ENCODE measurements at places on chromosomes 4 and X.
A peak's percentile ranks its signal among the peaks of the same experiment; 100 is the strongest.

GRCh38 chrX:37409278-37409677 is 60.1 kb downstream of the PRRG1 start:
- no peak for DNase-seq

- no peak for DNase-seq
Observed at GRCh38 chrX:40310447-40310846, 212.7 kb upstream of the BCOR start.

DNA sequence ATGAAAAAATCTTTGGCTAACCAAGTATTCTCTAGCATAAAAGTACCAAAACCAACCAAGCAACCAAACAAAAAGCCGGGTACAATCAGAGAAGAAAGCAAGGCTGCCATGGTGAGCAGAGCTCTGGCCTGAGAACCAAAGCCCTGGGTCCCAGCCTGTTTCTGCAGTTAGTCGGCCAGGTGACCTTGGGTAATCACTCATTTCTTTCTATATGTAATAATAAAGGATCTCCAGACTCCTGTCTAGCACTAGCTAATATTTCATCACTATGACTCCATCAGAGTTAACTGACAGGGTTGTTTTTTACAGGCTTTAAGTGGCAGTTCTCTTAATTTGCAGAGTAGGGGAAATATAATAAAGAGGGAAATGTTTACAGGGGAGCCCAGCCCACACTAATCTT is 34.0 kb upstream of the RASGEF1B start:
- DNase-seq, result no peak

- DNase-seq, result no peak
Observed at GRCh38 chr4:164572877-164573279, 181.1 kb upstream of the SMIM31 start.

- DNase-seq, result peak; percentile 68
Observed at GRCh38 chrX:107654872-107655761, 26.8 kb downstream of the PRPS1 start.

- no peak for DNase-seq
Observed at GRCh38 chrX:19592952-19593351, 77.6 kb upstream of the MAP3K15 start.

DNA sequence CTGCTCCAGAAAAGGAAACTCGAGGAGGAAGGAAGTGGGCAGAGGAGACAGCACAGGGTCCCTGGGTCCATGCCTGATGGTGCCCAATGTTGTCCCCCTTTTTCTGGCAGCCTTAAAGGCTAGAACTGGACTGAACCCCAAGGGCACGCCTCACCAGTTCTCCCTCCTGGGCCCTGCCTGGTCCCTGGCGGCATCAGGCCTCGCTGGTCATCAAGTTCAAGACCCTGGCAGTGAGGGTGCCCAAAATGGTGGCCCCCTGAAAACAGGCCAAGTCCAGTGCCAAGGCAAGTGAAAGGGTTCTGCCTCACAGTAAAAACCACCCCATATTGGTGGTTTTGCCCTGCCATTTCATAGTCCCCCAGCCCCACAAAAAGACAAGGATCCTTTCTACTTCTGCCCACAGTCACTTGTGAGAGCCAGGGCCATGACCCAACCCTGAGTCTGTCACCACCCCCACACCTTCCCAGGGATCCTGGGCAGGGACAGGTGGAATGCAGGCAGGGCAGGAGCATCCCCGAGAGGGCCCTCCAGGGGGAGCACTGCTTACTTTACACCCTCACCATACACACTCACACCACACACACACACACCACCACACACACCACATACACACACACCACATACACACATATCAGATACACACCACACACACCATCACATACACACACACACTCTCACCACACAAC is 107.6 kb downstream of the DCTD start:
- no peak for DNase-seq

- no peak for DNase-seq
Observed at GRCh38 chrX:110374559-110374958, 15.9 kb downstream of the RTL9 start.

- DNase-seq, result no peak
Observed at GRCh38 chrX:17086317-17086716, 139.9 kb downstream of the REPS2 start.

DNA sequence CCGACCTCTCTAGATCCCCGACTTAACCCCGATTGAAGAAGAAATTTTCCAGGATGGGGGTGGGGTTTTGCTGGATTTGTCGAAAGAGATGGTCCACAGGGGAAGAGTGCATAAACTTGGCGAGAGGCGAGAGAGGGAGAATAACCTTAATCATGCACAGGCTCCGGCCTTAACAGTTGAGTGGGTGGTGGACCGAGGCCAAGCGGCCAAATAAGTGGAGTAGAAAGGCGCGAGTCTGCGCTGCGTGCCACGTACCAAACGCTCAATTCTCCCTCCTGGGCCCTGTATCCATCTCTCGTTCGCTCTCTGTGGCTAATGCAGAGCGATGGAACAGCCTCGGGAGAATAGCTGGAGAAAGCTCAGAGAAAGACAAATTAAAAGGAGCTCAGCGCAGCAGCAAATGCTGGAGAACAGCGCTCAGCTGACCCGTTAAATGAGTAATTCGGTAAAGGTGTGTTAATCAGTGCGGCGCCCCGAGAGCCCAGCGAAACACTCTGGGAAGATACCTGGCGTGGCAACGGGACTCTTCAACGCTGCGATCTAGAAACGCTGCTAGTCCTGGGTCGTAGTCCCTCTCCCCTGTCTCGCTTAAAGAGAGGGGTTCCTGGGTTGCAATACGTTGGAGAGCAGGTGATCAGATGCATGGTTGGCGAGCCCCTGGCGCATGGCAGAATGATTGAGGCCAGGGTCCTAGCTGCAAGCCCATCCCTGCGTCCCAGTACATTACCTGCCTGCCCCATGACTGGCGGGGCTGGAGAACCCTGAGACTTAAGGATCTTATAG is 887 bp upstream of the IL1RAPL2 start:
- no peak for DNase-seq

- no peak for DNase-seq
Observed at GRCh38 chr4:168720396-168720900, 223.6 kb downstream of the PALLD start.

DNA sequence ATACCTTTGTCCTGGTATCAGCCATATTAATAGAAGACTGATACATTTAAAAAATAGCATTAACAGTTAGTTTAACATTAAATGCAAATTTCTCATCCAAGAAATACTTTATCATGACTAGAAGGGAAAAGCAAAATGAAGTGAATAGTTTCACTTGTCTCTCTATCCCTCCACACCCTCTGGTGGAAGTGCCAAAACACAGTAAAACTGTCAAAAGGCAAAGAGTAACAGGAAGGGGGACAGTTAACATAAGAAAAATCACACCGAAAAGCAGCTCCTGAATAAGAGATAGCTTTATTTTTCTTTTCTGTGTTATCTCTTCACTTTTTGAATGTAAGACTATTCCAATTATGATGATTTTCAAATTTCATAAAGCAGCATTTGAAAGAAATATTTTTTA is 187.2 kb downstream of the FBXW7 start:
- DNase-seq, result no peak

DNA sequence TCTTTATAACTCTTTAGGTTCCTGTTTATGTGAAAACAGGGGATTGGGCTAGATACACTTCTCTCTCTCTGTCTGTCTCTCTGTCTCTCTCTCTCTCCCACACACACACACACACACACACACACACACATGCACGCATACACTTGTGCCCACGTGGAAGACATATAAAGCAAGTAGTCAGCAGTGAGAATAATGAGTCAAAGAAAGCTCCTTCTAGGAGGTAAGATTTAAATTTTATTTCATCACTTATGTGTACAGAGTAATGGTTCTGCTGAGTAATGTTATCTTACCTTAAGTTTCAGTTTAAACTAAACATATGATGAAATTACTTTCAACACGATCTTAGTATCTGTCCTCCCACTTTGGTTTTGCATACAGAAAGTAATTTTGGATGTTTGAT is 243.0 kb upstream of the TEX13A start:
- no peak for DNase-seq

- DNase-seq, result no peak
Observed at GRCh38 chrX:44274096-44274495, 69.4 kb downstream of the EFHC2 start.

GRCh38 chr4:56183344-56183959 is 203.8 kb downstream of the AASDH start:
- DNase-seq, result no peak

DNA sequence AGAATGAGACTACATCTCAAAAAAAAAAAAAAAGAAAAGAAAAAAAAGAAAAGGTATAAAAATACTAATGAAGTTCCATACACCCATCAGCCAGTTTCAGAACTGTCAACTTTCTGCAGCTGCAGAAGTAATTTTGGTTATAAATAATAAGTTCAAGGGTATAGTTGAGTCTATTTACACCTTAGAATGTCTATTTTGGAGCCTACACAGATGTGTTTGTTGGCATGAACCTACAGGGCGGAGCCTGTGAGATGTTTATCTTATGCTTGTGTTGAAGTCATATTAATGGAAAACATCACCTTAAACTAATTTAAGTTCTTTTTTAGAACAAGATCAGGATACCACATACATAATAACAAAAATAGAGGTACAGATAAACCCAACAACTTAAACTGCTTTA is 85.8 kb downstream of the RAPGEF2 start:
- no peak for DNase-seq

DNA sequence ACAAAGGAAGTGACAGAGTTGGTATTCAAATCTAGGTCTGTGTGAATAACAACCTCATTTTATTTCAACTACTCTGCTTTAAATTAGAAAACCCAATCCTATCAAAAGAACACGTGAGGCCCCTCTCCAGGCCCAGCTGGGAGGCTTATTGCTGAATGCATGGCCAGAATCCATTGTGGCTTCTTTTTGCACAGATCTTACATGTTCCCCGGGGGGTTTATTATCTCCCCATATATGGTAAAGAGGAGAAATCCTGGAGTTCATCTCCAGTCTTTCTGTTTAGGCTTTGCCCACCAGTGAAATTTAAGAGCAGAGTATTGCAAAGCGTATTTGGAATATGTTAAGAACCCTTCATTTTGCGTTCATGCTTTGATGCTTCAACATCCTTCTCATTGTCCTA is 655.6 kb downstream of the IL1RAPL1 start:
- no peak for DNase-seq

- DNase-seq, result no peak
Observed at GRCh38 chr4:26858035-26858918, 2.4 kb upstream of the STIM2 start.

DNA sequence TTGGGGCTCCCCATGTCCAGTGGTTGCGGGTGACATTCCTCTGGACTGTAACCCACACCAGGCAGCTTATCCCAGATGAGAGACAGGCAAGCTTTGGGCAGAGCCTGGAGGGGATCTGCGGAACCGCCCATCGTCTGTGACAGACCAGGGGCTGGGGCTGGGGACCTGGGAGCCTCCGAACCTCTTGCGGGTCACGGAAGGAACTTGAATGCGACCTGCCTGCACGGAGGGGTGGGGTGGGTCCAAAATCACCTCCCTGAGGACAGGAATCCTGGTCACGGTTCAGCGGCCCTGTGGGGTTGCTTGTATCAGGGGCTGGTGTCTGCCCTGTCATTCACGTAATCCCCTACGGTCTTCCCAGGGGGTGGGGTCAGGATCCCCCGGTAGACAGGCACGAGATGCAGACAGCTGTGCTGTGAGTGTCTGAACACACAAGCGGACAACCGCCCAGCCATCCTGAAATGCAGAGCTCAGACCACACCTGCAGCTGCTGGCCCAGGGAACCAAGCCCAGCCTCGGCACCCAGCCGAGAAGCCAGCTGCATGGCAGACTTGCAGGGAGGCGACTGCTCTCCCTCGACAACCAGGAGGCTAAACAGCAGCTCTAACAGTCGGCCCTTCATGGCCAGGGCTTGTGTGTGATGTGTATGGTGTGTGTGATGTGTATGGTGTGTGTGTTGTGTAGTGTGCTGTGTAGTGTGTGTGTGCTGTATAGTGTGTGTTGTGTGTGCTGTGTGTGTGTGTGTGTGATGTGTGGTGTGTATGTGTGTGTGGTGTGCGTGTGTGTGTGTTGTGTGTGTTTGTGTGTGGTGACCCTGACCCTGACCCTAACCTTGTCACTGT is 105.9 kb upstream of the ADRA2C start:
- DNase-seq, result no peak

- DNase-seq, result no peak
Observed at GRCh38 chrX:145609951-145610511, 207.6 kb upstream of the SLITRK2 start.

- DNase-seq, result no peak
Observed at GRCh38 chr4:17515445-17516407, 761 bp downstream of the CLRN2 start.

GRCh38 chr4:74873545-74874301 is 59.2 kb upstream of the PARM1 start:
- no peak for DNase-seq

- DNase-seq, result no peak
Observed at GRCh38 chrX:10628906-10629305, 8.5 kb upstream of the MID1 start.

DNA sequence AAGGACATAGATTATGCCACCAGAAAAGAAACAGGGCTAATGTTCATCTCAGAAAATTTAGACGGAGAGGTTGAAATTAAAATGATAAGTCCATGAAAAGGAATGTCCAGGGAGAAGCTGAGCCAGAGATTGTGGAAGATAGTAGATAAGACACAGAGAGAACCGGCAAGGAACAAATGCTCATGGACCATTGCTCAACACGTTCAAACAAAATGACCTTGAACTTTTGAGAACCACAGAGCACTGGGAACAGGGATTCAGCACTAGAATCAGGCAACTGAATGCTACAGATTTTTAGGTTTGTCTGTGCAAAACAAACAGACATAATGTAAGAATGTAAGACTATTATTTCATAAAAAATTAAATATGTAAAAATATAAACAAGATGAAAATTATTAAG is 206.3 kb downstream of the PDGFC start:
- DNase-seq, result no peak

DNA sequence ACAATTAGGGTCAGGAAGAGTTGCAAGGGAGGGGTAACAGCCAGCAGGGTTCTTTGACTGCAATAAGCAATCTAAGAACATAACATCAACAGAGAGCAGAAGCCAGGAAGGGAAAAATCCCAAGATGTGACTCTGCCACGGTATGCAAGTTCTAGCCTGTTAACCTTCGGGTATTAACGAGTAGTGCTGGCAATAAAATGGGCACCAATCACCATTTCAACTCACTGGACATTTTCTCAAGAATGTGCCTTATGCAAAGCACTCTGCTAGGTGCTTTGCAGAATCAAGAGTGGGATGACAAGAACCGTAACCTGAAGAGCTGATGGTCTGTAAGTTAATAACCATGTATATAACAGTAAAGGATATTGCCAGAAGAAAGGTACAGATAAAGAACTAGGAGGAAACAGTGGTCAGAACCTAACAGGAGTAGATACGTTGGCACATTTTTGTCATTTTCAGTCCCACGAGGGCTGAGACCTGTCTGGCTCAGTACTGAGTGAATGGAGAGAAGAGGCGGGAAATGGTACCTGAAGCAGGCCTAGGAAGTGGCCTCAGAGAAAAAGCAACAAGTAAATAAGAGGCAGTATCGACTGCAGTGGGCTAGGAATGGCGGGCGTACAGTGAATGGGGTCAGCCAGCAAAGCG is 2.7 kb downstream of the ELOVL6 start:
- peak; percentile 40 for DNase-seq

DNA sequence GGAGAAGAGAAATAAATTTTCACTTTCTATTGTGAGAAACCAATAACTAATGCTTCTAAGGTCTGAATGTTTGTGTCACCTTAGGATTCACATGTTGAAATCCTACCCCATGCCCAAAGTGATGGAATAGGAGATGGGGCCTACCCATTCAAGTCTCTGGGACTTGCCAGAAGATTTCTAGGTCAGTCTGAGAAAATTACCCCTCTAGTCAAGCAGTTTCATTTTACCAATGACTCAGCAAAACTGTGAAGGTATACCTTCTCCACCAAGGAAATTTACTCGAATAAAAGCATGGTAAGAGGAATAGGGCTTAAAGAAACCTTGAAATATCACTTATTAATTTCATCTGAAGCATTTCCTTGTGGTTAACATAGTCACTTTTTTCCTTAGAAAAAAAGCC is 23.5 kb upstream of the PAPSS1 start:
- DNase-seq, result no peak
